ENCODE measurements at places on chromosomes 2 and 18.

GRCh38 chr2:239271882-239272281 is 128.9 kb downstream of the HDAC4 start:
- DNase-seq, result no peak

GRCh38 chr2:158766524-158766923 is 28.6 kb upstream of the DAPL1 start:
- DNase-seq, result no peak

DNA sequence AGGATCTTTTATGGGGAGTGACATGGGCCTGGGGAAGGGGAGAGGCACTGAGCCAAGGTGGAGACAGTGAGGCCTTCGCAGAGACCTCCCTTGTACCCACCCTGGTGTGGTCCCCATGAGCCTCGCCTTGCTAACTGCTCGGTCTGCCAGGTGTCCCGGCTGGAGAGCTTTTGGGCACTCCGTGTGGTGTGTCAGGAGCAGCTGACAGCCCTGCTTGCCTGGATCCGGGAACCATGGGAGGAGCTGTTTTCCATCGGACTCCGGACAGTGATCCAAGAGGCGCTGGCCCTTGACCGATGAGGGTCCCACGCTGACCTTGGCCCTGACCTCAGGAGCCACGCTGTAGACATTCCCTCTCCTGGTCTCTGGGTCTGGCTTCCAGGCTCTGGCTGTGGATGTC is 11.5 kb upstream of the SLC4A3 start:
- no peak for DNase-seq

- peak; percentile 73 for DNase-seq
Observed at GRCh38 chr2:8872821-8873432, 35.5 kb upstream of the KIDINS220 start.

- DNase-seq, result no peak
Observed at GRCh38 chr2:145207884-145208283, 688.0 kb upstream of the ZEB2 start.
